ENCODE measurements at places on chromosomes 12 and 14.

GRCh38 chr12:22993609-22994315 is 368.8 kb downstream of the ETNK1 start:
- DNase-seq, result peak; percentile 32

GRCh38 chr12:54071942-54072341 is 18.3 kb downstream of the HOXC4 start:
- no peak for DNase-seq

DNA sequence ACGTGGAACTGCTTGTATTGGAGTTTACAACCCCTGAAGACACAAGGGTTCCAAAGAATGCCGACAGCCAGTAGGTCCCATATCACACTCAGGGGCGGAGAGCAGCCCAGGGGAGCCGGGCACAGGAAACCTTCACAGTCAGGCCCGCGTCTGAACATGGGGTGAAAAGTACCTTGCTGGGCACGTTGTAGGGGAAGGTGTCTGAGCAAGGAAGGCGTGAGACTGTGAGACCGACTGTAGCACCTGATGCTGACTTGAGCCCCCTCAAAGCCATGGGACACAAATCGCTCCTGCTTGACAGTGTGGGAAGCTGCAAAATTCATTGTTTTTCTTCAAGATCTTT is 14.7 kb downstream of the RIMBP2 start:
- no peak for DNase-seq

- DNase-seq, result no peak
These were observed 138.0 kb upstream of the EGLN3 start for GRCh38 chr14:34088914-34089313.

DNA sequence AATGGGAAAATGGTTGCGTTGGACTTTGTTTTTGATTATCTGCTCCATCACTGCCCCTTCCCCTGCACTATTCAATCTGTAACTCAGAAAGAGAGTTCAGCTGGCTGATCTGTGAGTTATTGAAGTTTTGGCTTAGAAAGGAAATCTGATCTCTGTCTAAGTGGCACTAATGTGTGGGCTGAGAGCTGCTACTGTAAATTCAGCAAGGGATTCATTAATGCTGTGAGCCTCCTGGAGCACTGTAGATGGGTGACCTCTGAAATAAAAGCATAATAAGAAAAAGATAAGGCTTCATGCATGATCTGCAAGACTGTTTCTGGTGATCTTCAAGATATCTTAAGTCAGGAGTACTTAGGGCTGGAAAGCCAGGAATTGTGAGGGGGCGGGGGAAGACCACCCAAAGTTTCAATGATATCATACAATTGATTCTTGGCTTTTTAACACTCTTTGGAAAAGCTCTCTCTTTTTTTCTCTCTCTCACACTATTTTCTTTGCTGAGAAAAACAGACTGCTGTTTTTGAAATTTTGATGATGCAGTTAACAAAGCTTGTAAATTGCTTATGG is 101.1 kb downstream of the C12orf75 start:
- DNase-seq, result no peak

GRCh38 chr12:102095677-102096263 is 24.1 kb downstream of the NUP37 start:
- DNase-seq, result peak; percentile 50

- no peak for DNase-seq
These were observed 24.3 kb downstream of the CFAP54 start for GRCh38 chr12:96513681-96514080.

GRCh38 chr12:52085682-52086180 is 6.2 kb downstream of the SMIM41 start:
- no peak for DNase-seq

GRCh38 chr12:2306012-2306411 is 253.2 kb downstream of the CACNA1C start:
- no peak for DNase-seq

GRCh38 chr12:68572661-68573060 is 38.0 kb upstream of the RAP1B start:
- DNase-seq, result no peak

DNA sequence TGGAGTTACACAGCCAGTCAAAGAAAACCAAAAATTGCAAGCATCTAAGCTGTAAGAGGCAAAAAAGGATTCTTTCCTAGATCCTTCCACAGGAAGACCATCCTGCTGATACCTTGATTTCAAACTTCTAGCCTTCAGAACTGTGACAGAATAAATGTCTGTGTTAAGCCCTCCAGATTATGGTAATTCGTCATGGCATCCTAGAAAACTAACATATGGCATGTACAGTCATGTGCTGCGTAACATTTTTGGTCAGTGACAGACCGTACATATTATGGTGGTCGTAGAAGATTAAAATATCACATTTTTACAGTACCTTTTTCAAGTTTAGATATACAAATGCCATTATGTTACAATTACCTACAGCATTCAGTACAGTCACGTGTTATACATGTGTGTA is 660.9 kb upstream of the LMO3 start:
- no peak for DNase-seq

GRCh38 chr12:107238296-107238695 is 144.9 kb upstream of the CRY1 start:
- no peak for DNase-seq

DNA sequence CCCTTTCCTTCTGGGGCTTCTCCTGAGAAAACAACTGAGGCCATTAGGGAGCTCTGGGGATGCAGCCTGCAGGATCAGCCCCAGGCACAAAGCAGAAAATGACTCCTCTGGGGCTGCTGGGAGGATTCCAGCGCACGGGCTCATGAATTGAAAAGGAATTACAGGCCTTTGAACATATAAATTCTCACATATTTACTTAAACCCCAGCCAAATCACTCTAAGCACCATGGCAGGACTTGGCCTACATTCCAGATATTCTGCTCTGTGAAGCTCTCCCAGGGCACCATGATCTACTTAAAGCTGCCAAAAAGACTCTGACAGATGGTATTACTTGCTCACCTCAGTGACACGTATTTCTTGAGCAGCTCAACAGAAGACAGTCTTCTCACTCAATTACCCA is 87.2 kb downstream of the ZFC3H1 start:
- DNase-seq, result no peak

- DNase-seq, result no peak
These were observed 2.2 kb downstream of the IFNG start for GRCh38 chr12:68157380-68157779.

GRCh38 chr14:22252686-22253085 is 336.3 kb downstream of the DAD1 start:
- no peak for DNase-seq

DNA sequence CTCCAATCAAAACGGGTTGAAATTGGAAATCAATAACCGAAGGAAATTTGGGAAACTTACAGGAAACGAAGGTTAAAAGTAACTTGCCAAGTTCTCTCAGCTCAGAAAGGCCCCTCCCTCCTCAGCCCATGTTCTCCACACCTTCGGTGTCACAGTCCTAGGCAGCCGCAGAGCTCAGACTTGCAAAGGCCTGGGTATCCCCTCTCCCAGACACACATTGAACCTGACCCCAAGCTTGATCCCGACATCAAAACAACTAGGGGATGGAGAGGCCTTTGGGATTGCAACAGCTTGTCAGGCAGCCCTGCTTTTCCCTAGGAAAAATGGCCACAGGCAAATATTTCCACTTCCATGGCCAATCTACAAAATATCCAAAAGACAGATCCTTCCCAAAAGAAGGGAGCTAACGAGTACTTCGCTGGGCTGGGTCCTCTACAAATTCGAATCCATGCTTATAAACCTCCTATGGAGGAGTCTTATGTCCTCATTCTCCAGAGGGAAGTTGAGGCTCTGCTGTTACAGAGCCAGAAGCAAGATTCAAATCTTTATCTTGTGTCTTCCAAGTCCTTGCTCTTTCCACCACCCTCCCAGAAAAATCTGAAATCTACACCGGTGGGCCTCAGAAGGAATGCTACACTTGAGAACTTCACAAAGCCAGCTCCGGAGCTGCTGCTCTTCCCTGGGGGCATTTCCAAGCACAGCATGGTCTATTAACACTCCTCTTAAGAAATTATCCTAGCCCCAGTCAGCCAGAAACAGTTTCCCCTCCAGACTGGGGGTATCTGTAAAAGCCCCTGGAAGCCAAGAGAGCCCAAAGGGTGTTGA is 35.7 kb upstream of the PNMA1 start:
- no peak for DNase-seq

- DNase-seq, result no peak
These were observed 44.1 kb downstream of the NIN start for GRCh38 chr14:50786751-50787464.

DNA sequence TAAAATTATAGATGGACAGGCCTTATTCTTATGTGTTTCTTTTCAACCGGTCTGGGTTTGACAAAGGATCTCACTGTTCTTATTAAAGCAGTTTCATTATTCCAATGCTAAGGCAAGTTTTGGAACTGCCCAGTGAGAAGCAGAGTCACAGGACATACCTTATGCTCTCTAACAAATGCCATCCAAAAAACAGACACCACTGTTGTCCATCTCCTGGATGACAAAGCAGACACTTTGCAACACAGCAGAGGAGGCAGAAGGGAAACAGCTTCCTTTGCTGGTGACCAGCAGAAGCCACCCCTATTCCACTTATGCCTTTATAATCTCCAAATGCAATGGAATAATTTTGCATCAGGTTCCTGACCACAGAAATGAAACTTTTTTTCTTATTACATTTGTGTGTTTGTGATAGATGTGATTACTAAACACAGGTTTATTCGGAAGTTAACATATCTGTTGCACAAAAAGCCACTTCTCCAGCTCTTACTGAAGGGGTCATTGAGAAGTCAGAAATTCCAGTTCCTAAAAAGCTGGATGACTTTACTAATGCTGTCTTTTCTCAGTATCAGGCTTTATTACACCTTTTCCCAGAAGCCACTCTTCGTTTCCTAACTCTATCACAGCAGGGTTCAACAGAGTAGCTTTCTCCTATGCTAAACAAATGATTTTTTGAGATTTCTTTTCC is 115.6 kb downstream of the BTG1 start:
- no peak for DNase-seq

- DNase-seq, result no peak
These were observed 434.1 kb downstream of the NOVA1 start for GRCh38 chr14:26163761-26164160.

- no peak for DNase-seq
These were observed 48.4 kb downstream of the GTF2A1 start for GRCh38 chr14:81172353-81172752.

DNA sequence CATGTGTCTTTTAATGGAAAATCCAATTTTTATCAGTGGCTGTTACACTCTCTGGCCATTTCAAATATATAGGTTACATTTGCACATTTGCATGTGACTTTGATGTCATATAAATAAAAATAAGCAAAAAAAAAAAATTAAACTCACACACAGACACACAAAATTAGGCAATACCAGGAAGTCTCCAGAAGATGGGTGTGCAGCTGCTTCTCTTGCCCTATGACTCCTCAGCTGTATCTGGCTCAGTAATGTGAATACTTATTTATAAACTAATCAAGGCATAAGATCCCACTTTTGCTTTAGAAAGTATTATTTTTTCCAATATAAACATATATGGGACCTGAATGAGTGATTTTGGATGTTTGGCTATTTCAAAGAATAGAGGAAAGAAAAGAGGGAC is 461.1 kb downstream of the LRIG3 start:
- no peak for DNase-seq

DNA sequence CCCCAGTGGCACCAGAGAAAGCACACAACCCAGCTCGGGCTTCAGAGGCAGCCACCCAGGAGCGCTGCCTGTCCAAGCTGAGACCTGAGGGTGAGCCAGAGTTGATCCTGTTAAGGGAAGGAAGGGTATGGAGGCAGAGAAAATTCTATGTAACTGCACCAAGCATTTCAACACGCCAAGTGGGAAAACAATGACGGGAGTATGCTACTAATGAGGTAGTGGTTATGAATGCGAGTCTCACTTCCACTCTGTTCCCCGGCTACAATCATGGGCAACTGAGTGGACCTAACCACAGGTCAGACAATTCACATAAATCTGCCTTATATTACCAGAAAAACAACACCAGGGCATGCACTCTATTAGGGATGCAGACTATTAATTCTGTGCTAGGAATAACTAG is 9.9 kb downstream of the ATG14 start:
- no peak for DNase-seq

GRCh38 chr12:115873451-115874082 is 403.9 kb downstream of the MED13L start:
- DNase-seq, result no peak

DNA sequence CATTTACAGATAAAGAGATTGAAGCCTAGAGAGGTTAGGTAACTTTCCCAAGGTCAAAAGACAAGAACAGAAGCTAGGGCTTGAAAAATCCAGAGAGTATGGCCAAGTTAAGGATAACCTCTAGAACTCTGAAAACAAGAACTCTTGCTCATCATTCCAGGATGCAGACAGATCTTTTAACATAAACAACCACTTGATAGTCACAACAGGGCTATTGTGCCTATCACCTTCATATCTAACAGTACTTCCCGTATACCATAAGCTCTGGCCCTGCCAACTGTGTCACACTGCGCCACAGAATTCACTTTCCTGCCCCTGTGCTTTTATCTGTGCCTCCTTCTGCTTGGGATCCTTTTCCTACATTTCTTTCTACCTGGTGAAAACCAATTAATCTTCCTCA is 18.2 kb downstream of the ERP29 start:
- DNase-seq, result no peak

- DNase-seq, result no peak
These were observed 16.1 kb downstream of the ZBTB1 start for GRCh38 chr14:64520699-64521098.

- no peak for DNase-seq
These were observed 2.3 kb downstream of the ZNF410 start for GRCh38 chr14:73888971-73889370.

- no peak for DNase-seq
These were observed 10.5 kb downstream of the ARHGEF25 start for GRCh38 chr12:57621497-57622292.

DNA sequence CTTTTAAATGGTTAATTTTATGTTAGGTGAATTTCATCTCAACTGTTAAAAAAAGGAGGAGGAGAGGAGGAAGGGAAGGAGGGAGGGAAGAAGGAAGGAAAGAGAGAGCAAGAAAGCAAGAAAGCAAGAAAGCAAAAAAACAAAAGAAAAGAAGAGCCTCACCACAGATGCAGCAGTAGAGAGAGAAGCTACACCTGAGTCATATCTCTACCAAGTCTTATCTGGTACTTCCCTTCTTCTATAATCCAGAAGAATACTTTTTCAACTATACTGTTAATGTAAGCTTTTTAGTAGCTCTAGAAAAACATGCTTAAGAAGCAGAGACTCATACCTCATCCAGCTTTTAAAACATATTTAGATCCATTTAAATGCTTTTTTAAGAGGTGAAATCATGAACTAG is 5.6 kb upstream of the IL26 start:
- DNase-seq, result no peak

Data from skin of body (tissue), 3 donors.